GM23248 (cell line): ENCODE measurements at places on chromosomes 4 and X.

GRCh38 chr4:169315530-169316343 lies 45.0 kb upstream of the SH3RF1 start:
- peak; percentile 47 for DNase-seq

GRCh38 chr4:30866907-30867306 lies 146.7 kb downstream of the PCDH7 start:
- no peak for DNase-seq

DNA sequence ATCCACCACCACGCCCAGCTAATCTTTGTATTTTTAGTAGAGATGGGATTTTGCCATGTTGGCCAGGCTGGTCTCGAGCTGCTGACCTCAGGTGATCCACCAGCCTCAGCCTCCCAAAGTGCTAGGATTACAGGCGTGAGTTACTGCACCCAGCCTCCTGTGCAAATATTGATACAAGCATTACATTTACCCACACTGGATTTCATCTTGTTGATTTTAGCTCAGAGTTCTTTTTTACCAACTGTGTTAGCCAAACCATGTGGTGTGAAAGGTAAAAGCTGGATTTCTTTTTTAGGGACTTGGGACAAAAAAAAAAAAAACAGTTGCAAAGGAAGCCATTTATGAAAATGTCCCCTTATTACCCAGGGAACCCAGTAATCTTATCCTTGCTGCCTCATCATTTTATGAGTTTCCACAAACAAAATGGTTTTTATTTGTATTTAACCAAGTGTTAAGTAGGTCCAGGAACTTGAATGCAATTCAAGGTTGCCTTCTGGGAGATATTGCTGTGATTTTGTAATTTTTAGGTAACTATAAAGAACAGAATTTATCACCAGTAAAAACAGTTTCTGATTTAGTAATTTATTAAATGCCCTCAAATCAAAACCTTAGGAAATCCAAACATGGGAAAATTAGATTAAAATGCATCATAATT lies 202.5 kb downstream of the PALLD start:
- DNase-seq = no peak

DNA sequence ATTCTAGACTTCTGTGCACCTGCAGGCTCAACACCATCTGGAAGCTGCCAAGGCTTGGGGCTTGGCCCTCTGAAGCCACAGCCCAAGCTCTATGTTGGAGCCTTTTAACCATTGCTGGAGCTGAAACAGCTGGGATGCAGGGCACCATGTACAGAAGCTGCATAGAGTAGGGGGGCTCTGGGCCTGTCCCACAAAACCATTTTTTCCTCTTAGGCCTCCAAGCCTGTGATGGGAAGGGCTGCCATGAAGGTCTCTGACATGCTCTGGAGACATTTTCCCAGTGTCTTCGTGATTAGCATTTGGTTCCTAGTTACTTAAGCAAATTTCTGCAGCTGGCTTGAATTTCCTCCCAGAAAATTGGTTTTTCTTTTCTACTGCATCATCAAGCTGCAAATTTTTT lies 999.3 kb upstream of the GRIA3 start:
- DNase-seq = no peak

- peak; percentile 18 for DNase-seq
Observed at GRCh38 chr4:123298801-123299200, 97.8 kb upstream of the SPRY1 start.

- no peak for DNase-seq
Observed at GRCh38 chr4:5808081-5808741, 84.7 kb downstream of the CRMP1 start.

- peak; percentile 7 for DNase-seq
Observed at GRCh38 chr4:100823066-100823992, 305.5 kb upstream of the EMCN start.

GRCh38 chr4:6727081-6727942 lies 11.3 kb downstream of the BLOC1S4 start:
- peak; percentile 80 for DNase-seq

DNA sequence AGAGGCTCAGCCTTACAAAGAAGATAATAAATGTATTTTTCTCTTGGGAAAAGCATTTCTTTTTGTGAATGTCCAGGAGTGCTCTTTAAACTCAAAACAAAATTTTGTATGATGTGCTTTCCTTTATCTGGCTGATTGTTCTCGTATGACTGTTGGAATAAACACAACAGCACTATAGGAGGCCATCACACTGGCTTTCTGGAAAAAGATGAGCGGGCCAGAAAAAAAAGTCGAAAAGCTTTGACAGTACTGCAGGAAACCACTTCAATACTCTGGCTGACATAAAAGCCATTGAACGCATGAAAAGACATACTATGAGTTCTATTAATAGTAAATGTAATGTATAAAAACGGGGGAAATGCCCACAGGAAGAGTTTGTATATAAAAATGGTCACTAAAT lies 64.7 kb upstream of the CTSO start:
- DNase-seq = no peak

- DNase-seq = no peak
Observed at GRCh38 chr4:168555437-168555836, 58.6 kb downstream of the PALLD start.

GRCh38 chr4:5980436-5981155 lies 37.6 kb downstream of the C4orf50 start:
- no peak for DNase-seq

GRCh38 chr4:188971125-188971524 lies 831.9 kb downstream of the TRIML1 start:
- peak; percentile 0 for DNase-seq

GRCh38 chr4:58413849-58414248 lies 1303.7 kb upstream of the IGFBP7 start:
- no peak for DNase-seq

DNA sequence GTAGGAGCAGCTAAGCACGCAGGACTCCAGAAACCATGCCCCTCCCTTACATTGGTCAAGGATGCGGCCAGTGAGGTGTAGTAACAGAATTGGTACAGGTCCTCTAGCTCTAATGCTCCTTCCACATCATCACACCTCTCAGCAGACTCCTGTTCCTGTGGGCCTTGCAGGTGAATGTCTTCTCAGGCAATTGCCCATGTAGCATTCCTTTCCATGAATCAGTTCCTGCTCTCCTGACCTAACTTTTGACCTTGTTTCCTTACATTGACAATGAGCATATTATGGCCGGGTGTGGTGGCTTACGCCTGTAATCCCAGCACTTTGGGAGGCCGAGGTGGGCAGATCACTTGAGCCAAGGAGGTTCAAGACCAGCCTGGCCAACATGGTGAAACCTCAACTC lies 31.3 kb downstream of the MAP7D3 start:
- DNase-seq = no peak

- DNase-seq = no peak
Observed at GRCh38 chr4:7793186-7793585, 146.5 kb downstream of the AFAP1 start.

DNA sequence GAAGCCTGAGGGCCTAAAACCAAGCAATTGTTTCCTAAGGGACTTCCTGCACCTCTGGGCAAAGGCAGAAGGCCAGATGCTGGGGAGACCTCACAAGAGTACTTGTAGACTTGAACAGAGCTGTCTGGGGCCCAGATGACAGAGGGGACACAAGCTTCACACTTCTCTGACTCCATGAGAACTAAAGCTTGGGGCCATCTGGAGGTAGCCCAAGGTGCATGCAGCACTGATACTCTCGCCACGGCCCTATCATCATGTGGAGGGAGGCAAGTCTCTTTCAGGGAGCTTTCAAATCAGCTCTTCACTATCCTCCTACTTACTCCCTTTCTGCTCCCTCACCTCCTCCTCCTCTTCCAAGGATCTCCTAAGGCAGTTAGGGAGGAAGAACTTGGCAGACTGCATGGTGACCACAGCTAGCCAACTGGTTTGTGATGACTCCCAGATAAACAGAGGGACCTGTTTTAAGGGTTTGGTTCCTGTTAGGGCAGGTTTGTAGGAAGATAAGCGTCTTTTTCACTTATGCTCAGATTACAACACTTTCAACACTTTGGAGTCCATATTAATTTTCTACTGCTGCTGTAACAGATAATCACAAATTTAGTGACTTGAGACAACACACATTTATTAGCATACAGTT lies 23.8 kb downstream of the MSL3 start:
- no peak for DNase-seq

DNA sequence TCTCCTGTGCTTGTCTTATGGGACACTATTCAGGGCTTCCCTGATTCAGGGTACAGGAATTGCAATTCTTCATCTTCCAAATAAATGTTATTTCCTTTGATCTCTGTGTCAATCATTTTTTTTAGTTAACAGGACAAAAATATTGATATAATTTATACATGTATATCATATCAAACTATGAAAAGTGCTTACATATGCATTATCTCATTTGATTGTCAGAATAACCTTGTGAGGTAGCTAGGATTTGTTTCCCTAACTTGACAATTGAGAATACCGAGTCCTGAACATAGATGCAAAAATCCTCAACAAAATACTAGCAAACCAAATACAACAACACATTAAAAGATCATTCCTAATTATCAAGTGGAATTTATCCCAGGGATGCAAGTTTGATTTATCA lies 11.5 kb upstream of the SERPINA7 start:
- DNase-seq = no peak

- DNase-seq = peak; percentile 72
Observed at GRCh38 chr4:141425124-141425523, 204.4 kb downstream of the ZNF330 start.

- DNase-seq = peak; percentile 16
Observed at GRCh38 chrX:46572340-46572936, 1.1 kb upstream of the CHST7 start.
